ENCODE measurements at places on chromosomes 6 and 20.

GRCh38 chr6:12967686-12968085 lies 251.1 kb downstream of the PHACTR1 start:
- DNase-seq: no peak

- DNase-seq: no peak
Measured at GRCh38 chr6:37826993-37827392, 7.5 kb downstream of the ZFAND3 start.

DNA sequence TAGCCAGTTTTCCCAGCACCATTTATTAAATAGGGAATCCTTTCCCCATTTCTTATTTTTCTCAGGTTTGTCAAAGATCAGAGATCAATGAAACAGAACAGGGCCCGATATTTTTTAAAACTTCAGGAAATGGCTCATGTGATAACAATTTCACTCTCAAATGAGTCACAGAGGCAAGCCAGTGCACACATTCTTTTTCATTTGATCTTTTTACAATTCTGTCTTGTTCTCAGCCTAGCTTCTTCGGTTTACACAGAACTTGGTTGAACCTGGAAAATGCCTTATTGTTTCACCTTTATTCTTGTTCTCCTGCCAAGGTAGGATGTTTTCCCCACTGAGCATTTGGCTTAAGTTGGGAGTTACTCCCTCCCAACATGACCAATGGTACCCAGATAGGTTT lies 258.9 kb downstream of the COL12A1 start:
- DNase-seq: peak; percentile 70

GRCh38 chr20:62752671-62753501 lies 43.4 kb upstream of the MRGBP start:
- DNase-seq: no peak
